Natural killer cell treated with Interleukin-12 subunit alpha and Interleukin-12 subunit beta and Interleukin-15 and Interleukin-18, amount 100 ng/mL, for 72 hours (primary cell): ENCODE measurements at places on chromosomes 12 and 14. TPM values are rescaled to one million over a fixed set of nuclear protein-coding genes. Genes with fewer than 3 reads are reported as not detected.

GRCh38 chr12:115349711-115350110, 665.7 kb upstream of the TBX3 start:
- DNase-seq, result no peak

CLEC1B gene
- not detected for total RNA-seq

DNA sequence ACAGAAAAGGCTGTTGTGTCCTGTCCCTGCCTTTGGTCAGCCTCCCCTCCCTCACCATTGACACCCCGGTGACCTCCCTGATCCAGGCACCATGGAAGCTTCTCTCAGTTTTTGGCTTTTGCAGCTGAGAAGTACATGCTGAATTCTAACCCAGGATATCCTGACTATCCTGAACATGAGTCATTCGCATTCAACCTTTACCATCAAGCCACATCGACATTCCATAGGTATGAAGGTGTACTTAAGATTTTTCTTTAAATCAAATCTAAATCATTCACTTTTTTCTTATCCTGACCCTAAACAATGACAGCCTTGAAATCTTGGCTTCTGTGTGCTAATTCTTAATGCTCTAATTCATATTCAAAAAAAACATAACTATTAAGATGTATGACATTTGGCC, 8.7 kb upstream of the KRT78 start:
- DNase-seq, result no peak

KTN1 gene
- 112 TPM for total RNA-seq

DNA sequence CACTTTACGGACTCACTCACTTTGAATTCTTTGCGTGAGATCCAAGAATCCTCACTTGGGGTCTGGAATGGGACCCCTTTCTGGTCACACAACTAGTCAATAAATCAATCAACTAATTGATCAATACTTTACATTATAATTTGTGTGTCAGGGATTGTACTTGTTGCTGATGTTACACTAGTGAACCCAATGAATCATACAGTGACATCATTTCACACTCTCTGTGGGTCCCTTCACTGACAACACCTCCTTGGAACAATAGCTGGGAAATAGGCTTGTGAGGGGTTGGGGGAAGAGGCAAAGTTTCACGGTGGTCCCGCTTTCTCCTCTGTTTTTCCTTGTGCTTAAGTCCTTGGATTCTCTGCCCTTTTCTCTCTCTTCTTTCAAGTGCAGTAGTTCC, 35.0 kb downstream of the TPH2 start:
- no peak for DNase-seq

GRCh38 chr14:102729825-102730224, 47.4 kb upstream of the TRAF3 start:
- no peak for DNase-seq

GRCh38 chr12:20264608-20265114, 103.7 kb upstream of the PDE3A start:
- no peak for DNase-seq
